ENCODE measurements at places on chromosomes 16 and 17.

GRCh38 chr17:67992548-67993152 is 3.6 kb downstream of the C17orf58 start:
- no peak for DNase-seq

DNA sequence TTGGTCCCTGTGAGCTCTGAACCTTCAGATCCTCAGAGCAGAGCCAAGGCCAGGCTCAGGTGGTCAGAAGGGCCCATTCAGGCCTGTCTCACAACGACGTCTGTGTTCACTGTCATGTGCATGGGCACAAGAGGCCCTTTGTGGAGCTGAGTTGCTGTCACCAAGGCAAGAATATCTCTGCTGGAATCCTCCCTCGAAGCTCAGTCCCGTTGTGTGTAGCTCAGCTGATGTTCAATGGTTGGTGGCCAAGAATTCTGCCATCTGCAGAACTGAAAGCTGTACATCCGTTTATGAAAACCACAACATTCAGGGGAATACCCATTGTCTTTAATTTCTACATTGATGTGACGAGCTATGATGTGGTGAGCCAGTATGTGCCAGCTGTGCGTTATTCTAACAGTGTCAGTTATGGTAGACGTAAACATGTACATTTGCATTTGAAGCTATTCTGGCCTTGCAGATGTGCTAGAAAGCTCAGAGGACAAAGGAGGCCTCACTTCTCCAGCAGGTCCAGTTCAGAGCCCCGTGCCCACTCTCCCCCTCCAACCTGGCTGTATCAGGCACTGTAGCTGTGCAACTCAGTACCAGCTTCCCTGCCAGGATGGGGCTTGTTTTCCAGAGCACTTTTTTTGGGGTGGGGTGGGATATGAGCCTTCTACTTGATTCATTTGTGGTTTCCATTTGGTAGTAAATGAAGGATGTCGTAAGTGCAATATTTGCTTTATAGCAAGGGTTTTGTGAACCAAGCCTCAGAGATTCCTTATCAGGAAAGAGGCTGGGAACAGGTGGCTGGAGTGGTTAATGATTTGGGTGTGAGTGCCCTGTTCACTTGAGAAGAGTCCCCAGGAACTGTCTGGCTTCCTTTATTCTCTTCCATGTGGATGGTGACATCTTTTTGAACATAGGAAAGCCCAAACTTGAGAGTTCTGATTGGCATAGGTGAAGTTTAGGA is 56.1 kb downstream of the B9D1 start:
- DNase-seq = no peak

DNA sequence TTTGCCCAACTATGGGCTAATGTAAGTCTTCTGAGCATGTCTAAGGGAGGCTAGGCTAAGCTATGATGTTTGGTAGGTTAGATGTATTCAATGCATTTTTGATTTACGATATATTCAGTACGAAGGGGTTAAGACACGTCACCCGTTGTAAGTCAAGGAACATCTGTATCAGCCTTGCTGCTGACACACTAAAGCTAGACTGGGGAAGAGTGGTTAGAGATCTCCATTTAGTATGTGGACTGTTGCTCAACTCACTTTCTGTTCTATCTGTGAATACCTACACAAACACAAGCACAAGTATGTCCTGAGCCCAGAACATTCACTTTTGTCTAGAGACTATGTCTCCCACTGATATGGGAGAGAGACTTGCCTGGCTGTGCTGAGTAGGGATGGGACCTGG is 71.5 kb downstream of the VMP1 start:
- no peak for DNase-seq

GRCh38 chr16:85055493-85056210 is 28.1 kb downstream of the KIAA0513 start:
- DNase-seq = no peak

DNA sequence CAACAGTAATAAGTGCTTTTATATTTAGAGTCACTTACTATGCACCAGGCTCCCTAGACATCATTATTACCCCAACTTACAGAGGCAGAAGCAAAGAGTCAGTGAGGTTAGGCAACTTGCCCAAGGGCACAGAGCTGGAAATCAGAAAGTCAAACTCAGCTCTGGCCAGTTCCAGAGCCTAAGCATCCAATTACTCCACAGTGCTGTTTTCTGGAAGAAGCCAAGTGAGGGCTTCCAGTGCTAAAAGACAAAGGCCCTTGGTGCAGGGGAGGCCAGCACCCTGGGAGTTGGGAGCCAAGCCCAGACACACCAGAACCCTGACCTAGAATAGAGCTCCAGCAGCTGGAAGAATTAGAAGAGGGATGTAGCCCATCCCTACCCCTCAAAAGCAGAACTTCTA is 40.2 kb downstream of the C17orf67 start:
- no peak for DNase-seq

DNA sequence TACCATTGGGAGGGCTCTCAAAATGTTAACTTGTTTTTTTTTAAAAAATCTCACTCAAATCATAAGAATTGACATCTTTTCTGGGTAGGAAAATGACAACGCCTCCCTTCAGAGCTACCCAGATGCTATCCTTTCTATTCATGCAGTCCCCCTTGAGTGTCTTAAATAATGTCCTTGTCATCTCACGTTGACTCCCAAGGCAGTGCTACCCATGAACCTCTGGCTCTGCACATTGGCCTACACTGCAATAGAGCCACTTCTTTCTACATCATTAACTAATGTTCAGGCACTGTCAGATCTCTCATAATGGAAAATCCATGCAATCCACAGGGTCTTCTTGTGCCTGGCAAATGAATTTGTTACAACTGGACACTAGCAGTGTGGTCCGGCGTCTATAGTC is 569.8 kb upstream of the ZFHX3 start:
- no peak for DNase-seq

GRCh38 chr17:1752425-1753262 is 9.2 kb upstream of the SERPINF1 start:
- no peak for DNase-seq

DNA sequence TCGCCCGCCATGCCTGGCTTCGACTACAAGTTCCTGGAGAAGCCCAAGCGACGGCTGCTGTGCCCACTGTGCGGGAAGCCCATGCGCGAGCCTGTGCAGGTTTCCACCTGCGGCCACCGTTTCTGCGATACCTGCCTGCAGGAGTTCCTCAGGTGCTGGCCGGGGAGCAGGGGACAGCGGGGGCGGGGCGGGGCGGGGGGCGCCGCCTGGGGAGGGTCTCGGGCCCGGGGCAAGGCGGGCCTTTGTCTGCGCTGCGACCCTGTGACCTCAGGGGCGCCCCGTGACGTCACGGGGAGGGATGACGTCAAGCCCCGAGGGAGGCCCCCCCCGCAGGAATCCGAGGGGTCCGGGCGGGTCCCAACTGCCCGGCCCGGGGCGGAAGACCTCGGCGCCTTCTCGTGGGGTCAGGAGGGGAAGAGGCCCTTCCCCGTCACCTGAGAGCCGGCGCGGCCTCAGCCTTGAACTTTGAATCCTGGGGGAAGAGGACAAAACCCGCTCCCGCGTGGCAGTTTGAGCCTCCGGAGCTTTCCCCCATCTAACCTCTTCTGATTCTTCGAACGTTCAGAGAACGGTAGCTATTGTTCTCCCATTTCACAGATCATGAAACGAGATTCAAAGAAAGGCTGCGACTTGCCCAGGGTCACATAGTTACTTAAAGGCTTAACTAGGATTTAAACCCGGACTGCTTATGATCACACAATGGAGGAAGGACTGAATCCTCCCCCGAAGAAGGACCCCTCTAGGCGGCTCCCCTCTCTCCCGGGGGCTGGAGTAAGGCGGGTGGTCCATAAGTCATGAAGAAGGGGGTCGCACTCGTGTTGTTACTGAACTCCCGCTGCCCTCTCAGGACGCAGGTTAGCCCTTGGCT is 527 bp downstream of the TRAF4 start:
- peak; percentile 11 for DNase-seq

- DNase-seq = no peak
Observed at GRCh38 chr17:83199500-83200201, 120.2 kb downstream of the METRNL start.

DNA sequence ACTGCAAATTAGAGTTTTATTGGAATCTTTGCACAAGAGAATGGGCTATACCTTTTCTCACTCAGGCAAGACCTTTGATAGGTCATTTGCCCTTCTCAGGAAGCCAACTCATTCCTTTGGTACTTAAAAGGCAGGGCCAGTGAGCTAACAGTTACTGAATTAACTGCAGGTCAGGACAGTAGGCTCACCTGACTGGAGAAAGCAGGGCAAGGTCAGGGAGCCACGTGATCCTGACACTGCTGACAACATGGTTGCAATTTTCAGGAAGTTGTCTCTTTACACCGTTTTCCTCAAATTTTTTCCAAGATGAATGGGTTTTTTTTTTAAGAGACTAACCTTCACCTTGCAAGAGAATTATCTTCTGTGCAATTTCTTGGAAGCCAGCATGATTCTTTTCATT is 21.1 kb downstream of the CPSF4L start:
- no peak for DNase-seq

GRCh38 chr17:70613681-70614080 is 444.3 kb downstream of the KCNJ2 start:
- no peak for DNase-seq

DNA sequence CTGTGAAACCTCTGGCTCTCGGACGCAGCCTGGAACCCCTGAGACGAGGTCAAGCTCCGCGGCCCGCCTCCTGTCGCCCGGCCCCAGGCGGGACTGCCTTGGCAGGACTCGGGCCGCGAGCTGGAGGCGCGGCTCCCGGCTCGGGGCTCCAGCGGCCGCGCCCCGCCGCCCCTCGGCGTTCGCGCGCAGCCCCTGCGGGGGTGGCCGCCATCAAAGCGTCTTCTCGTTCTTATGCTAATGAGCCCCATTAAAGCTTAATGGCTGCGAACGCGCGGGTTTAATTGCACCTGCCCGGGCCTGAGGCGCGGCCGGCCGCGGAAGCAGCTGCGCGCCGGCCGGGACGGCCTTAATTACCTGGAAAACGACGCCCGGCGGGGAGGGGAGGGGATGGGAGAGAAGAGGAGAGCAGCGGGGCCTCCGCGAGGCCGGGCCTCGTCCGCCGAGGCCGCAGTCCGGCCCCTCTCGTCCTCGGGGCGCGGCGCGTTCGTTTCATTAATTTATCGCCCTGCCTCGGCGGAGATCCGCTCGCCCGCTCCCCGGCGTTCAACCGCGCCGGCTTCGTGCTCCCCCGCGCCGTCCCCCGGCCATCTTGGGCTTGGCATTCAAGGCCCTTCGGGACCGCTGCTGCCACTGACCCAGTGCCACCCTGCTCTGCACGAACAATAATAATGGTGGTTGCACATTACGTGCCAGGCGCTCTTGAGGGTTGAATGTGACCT is 19.2 kb downstream of the RAI1 start:
- DNase-seq = no peak

DNA sequence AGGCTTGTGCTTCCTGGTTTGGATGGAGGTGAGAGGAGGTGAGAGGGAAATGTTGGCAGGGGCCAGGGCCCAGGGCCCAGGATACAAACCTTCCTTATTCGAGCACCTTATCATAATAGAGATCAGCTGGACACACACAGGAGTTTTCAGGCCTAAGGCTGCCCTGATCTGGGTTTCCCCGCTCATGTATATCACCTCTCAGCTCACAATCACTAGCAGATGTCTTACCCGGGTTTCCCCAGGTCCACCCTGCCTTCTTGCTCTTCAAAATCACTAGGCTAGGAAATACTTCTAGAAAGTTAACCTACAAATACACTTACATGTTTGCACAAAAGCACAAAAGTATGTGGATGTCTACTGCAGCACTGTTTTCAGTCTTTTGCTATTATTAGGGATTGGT is 4.2 kb downstream of the HSPB9 start:
- DNase-seq = no peak

GRCh38 chr16:65947951-65948350 is 418.5 kb upstream of the CDH5 start:
- DNase-seq = no peak

DNA sequence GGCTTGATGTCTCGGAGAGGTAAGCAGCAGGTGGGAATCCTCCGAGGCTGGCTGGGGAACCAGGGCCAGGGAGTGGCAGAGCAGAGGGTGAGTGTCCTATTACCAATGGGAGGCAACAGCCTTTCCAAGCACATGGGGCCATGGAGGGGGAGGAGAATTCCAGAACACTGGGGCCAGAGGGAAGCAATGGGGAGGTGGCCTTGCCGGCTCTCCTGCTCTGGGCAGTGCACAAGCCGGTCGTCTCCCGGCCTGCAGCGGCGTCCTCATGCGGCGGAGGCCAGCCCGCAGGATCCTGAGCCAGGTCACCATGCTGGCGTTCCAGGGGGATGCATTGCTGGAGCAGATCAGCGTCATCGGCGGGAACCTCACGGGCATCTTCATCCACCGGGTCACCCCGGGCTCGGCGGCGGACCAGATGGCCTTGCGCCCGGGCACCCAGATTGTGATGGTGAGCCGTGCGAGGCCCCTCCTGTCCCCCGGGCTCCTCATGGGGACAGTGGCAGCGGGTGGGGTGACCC is 21.9 kb downstream of the SGSH start:
- no peak for DNase-seq

DNA sequence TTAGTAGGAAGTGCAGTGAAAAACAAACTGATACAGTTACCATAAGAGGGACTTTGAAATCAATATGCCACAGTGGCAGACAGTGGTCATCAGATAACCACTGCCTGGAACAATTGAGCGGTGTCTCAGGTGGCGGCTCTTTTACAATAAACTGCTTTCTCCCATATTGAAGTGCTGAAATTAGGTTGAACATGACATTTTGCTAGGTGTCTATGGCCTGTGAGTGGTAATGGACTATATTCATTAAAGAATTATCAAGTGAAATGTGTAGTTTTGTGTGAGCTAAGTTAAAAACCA is 214.7 kb downstream of the RPTOR start:
- no peak for DNase-seq

DNA sequence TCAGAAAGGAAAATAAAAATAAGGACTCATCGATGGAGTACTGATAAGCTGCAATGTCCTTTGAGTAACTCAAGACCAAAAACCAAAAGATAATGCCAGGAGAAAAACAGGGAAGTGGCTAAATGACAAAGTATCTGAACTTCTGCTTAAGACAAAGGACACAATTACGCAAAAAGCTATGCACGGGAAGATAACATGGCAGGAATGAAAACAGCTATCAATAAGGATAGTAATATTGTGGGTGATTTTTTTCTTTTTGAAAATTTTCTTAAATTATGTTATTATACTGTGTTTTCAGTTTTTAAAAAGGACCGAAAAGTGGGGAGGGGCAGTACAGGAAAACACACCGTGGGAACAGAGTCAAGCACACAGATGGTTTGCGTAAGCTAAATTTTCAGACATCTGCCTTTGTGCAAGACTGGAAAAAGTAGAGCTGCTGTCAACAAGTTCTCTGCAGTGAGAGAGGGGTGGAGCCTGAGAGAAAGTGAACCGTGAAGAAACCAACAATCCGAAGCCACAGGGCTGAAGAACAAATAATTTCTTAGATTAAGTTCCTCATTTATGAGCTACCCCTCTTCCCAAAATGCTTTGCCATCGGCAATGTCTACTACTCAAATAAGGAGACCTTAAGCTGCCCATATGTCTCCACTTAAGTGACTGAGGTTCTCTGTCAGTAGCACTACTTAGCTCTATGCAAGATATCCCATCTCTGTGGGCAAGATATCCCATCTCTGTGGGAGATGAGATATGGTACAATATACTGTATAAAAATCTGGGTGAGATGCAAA is 99.9 kb upstream of the CORO6 start:
- DNase-seq = no peak

GRCh38 chr17:57375040-57375769 is 118.9 kb downstream of the MSI2 start:
- no peak for DNase-seq
